Liver (tissue), 10 donors: ENCODE measurements at places on chromosomes 7 and 10. TPM values are rescaled to one million over a fixed set of nuclear protein-coding genes. Genes with fewer than 3 reads are reported as not detected.

Gene IDI2
- not detected for total RNA-seq

Gene KLF14
- total RNA-seq = 0.05 TPM

Gene SPDYE2B
- total RNA-seq = not detected

Gene SYNPO2L
- not detected for total RNA-seq

Gene ING3
- total RNA-seq = 14.0 TPM

Gene TMEM213
- not detected for total RNA-seq

Gene NUDT13
- total RNA-seq = 4.0 TPM

Gene SORBS1
- 33.2 TPM for total RNA-seq

Gene CAPZA2
- total RNA-seq = 64.3 TPM

Gene LIPJ
- total RNA-seq = not detected

Gene RBP4
- total RNA-seq = 1,174 TPM
